NCI-H69 (cell line): ENCODE measurements at places on chromosomes 2 and 18.

GRCh38 chr2:203030991-203031390, 16.3 kb downstream of the NBEAL1 start:
- no peak for DNase-seq

DNA sequence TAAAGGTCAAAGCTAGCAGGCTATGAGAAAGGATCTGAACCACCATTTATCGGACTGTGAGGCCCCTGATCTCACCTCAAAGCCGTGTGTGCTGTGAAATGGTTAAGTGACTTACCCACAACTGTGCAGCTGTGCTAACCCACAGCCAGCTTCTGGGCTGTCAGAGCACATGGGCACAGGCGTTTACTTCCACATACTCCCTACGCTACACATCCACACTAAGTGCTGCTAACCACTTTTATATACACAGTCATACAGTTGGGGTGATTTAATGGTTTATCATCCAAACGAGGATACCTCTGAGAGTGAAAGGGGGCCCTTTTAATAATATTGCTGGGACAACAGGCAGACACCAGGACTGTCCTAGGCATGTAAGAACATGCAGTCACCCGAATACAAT, 37.3 kb downstream of the CYRIA start:
- no peak for DNase-seq

- DNase-seq = peak; percentile 94
These were observed 109.3 kb downstream of the FHOD3 start for GRCh38 chr18:36406805-36407204.

- DNase-seq = no peak
These were observed 49.7 kb downstream of the SPHKAP start for GRCh38 chr2:228131833-228132232.

GRCh38 chr2:109513230-109513629, 100.5 kb downstream of the SEPTIN10 start:
- DNase-seq = no peak

GRCh38 chr18:74521068-74521725, 13.1 kb upstream of the CNDP1 start:
- DNase-seq = no peak

DNA sequence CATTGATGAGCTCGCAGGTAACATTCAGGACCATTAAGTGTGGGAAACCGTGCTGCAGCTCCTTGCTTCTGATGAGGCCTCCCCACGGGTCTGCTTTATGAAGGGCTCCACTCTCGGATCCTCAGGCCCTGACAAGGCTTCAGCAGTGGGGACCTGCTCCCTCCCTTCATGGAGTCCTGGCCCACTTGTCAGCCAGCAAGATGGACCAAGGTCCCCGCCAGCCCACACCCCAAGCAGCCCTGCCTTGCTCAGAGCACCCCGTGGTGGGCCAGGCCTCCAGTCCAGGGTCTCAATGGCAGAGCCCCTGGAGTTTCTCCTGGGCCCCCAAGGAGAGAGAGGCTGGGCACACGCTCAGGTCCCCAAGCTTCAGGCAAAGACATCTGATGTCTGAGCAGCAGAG, 41.5 kb downstream of the CROCC2 start:
- no peak for DNase-seq

GRCh38 chr2:16656784-16657391, 8.7 kb downstream of the CYRIA start:
- DNase-seq = no peak

GRCh38 chr2:164651361-164651760, 30.1 kb upstream of the GRB14 start:
- no peak for DNase-seq

- peak; percentile 48 for DNase-seq
These were observed 456.3 kb upstream of the MYT1L start for GRCh38 chr2:2787301-2787907.

- no peak for DNase-seq
These were observed 110.9 kb downstream of the ROCK1 start for GRCh38 chr18:21000667-21001066.

DNA sequence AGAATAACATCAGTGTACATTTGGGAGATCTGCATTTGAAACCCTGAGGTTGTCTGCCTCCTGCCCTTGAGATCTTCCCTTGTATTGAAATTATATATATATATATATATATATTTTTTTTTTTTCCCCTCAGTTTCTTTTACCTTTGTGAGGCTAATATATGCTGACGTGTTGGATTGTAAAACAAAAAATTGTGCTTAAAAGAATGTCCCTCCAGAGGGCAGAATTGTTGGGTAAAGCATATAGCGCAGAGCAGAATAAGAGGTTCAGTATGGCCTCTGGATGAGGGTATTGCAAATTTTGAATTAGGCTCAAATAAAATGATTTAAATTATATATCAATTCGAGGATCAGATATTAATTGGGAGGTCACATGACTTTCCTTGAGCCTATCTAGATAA, 12.4 kb downstream of the NABP1 start:
- no peak for DNase-seq

- DNase-seq = no peak
These were observed 283.3 kb upstream of the NETO1 start for GRCh38 chr18:73151086-73151485.

- DNase-seq = no peak
These were observed 70.0 kb downstream of the MBP start for GRCh38 chr18:77062518-77063003.

- no peak for DNase-seq
These were observed 56.8 kb downstream of the ATOH8 start for GRCh38 chr2:85810371-85811179.

DNA sequence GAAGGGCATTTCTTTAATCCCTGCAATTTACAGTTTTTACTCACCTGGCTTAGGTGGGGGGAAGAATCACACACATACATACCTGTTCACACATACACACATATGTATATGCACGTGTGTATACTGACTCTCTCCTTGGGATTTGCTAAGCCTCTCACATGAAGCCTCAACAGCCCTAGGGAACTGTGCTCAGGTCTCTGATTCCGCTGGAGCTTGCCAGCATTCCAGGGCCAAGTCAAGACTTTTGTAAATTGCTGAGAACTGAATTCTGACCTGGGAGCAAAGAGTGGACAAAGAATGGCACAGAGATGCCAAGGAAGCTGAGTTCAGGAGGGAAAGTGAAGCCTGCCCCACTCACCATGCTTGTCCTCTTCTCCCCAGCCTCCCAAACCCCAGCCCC, 177.3 kb downstream of the TMEM247 start:
- DNase-seq = no peak
